ENCODE measurements at places on chromosomes 1 and 21.
A peak's percentile ranks its signal among the peaks of the same experiment; 100 is the strongest.

GRCh38 chr1:145877923-145878486, 7.7 kb downstream of the ANKRD35 start:
- DNase-seq = no peak

- no peak for DNase-seq
Measured at GRCh38 chr1:178540204-178540603, 27.3 kb downstream of the TEX35 start.

- DNase-seq = no peak
Measured at GRCh38 chr1:83857103-83857502, 141.8 kb downstream of the TTLL7 start.

DNA sequence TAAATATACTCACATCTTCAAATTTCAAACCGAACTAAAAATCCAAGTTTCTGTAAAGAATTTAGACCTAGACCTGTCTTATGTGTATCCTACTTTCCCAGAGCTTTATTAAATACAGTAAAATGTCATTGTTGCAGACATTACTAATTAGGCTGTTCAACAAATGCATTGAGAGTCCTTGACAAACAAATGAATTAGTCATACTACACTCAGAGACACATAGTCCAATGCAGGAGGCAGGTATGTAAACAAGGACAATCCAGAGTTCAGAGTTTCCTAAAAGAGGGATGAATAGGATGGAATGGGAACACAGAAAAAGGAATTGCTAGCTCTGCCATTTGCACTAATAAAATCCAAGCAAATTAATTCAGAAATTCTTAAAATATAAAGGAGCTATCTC, 1.6 kb upstream of the EGLN1 start:
- no peak for DNase-seq

DNA sequence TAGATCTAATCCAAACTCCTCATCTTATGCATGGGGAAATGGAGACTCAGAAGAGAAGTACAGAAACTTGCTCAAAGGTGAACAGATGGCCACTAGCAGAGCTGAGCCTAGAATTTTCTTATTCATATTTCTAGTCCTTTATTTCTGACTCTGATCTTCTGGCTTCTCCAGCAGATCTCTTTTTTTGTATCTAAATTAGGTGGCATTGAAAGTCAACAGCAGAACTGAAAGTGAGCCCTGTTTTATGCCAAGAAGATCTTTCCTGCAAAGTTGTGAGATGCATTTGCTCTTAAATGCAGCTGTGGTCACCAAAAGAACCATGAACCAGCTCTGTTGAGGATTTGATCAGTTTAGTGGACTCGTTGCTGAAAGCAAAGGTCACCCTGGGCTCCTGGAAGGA, 75.5 kb downstream of the KAZN start:
- DNase-seq = no peak

DNA sequence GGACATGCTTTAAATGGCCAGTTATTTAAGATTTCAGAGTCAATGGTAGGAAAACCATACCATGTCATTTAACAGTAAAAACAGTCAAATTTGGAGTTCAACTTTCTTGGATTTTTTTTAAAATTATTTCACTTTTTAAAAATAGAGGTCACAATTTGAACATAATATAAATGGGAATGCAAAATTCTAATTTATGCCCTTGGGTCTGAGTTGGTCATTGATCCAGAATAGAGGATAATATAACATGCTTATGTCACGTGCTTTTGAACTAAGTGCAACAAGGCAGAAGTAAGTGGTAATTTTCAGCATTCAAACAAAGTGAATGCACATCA, 113.1 kb upstream of the SLC35F3 start:
- no peak for DNase-seq

DNA sequence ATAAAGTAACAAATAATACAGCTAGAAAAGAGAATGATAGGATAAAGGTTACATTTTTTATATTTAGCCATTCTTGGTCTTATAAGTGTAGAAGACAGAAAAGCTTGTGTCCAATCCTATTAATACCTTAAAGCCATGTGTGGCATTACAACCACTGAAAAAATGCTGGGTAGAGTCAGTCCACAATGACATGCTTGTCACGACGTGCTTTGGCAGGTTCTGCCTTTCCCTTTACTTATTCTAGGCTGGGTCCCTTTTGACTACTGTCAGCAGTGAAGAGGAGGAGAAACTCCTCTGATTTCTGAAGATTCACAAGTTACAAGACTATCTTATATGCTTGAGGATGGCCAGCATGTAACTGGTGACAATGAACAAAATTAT, 14.6 kb upstream of the AIM2 start:
- DNase-seq = no peak

DNA sequence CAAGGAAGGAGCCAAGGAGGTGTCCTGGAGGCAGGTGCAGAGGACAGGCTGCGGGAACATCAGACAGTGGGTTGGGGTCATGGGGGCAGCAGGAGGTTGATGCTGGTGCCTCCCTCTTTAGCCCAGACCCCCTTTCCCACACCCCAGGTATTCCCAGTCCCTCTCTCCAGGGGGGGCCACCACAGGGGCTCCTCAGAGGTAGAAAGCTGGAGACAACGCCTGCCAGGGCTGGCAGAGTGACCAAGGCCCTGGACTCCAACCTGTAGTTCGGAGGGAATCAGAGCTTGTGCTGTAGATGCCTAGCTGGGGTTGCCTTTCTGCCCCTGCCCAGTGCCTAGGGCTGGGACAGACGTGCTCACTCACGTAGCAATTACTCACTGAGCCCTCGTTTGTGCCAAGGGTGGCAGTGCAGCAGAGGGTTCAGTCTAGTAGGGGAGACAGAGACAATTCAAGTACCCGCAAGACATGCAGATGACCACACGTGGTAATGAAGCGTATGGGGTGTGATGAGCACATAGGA, 148.2 kb downstream of the PTPRU start:
- DNase-seq = no peak

- no peak for DNase-seq
Measured at GRCh38 chr1:11495579-11495978, 16.6 kb downstream of the DISP3 start.

DNA sequence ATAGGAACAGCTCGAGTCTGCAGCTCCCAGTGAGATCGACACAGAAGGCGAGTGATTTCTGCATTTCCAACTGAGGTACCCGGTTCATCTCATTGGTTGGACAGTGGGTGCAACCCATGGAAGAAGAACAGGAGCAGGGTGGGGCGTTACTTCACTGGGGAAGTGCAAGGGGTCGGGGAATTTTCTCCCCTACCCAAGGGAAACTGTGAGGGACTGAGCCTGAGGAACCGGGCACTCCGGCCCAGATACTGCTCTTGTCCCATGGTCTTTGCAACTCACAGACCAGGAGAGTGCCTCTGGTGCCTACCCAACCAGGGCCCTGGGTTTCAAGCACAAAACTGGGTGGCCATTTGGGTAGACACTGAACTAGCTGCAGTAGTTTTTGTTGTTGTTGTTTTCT, 307.1 kb downstream of the AMY1C start:
- DNase-seq = no peak

GRCh38 chr1:47701741-47702515, 264.1 kb downstream of the FOXD2 start:
- DNase-seq = no peak

- DNase-seq = no peak
Measured at GRCh38 chr1:156074661-156075060, 7.6 kb downstream of the MEX3A start.

- no peak for DNase-seq
Measured at GRCh38 chr1:52706941-52707926, 9.1 kb upstream of the COA7 start.

DNA sequence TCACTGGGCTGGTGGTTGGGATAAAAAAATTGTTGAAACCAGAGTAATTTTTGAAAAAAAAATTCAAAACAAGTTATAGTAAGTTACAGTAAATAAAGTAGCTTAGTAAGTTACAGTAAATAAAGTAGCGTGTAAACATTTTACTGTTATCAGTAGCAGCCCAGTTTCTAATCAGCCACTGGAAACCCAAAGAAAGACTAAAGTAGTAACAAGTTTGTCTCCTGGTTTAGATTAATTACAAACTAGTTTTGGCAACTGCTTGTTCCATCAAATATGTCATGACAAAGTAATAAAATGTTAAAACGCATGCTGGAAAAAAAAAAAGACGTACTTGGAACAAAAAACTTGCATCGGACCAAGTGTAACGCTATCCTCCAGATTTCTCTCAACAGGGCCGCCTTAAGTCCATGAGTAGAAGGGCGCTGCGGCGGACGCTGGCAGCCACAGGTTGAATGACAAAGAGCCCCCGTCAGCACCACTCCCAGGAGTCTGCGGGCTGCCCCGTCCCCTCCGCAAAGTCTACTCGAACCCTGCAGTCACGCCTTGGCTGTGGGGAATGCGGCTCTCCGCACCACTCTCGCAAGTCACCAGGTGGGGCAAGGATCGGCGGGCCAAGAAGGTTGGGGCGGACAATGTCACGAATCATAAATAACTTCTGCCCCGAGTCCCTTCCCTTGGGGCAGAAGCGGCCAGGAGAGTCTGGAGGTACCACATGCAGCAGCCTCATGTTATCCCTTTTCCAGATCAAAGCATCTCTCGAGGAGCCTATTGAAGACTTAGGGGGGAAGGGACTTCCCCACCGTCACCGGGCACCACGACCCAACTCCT, 837 bp downstream of the SLC16A1 start:
- DNase-seq = peak; percentile 31

- DNase-seq = no peak
Measured at GRCh38 chr1:154170547-154171222, 15.8 kb upstream of the NUP210L start.

DNA sequence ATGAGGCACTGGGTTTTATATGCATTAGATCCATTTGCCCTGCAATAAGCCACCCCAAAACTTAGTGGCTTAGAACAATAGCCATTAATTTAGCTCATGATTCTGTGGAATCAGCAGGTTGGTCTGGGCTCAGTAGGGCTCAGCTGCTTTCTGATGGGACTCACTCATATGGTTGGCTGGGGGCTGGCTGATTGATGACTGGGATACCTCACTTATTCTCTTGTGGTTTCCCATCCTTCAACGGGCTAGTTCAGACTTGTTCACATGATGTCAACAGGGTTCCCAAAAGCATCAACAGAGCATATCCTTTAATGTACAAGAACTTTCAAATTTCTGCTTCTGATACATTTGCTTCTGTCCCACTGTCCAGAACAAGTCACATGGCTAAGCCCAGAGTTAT, 43.2 kb downstream of the DNM3 start:
- no peak for DNase-seq

DNA sequence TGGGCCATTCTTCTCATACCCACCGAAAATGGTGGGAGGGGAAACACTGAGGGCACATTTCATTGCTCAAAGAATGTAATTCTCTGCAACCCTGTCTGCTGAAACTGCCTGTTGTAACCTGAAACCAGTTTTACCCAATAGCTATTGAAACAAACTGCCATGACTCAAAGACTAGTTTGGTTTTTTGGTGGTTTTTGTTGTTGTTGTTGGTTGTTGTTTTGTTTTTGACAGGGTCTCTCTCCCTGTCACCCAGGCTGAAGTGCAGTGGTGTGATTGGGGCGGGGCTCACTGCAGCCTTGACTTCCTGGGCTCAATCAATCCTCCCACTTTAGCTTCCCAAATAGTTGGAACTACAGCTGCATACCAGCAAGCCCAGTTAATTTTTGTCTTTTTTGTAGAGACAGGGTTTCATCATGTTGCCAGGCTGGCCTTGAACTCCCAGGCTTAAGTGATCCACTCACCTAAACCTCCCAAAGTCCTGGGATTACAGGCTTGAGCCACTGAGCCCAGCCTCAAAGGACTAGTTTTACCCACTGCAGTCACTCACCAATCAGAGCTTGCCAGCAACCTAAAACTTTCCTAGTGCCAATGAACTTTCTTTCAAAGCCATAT, 2.1 kb upstream of the IPP start:
- no peak for DNase-seq

- DNase-seq = no peak
Measured at GRCh38 chr1:201282931-201283829, at the start of gene PKP1. PKP1 (plus strand) TSS chr1:201283506; CDS start chr1:201283703, 197 bp downstream.

DNA sequence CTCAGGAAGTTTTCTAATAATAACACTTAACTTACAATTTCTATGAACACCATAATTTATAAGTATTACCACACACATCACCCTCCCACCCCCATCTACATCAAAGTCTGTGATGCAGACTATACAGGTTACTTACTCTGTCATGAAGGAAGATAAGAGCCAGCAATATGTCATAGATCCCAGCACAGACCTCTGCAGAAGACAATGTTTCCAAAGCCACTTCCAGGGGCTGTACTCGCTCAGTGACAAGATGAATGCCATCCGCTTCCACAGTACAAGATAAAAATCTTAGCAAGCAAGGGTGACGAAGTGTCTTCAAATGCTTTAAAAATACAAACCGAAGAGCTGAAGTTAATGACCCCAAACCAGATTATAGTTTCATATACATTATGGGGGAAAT, 15.2 kb downstream of the SCYL3 start:
- no peak for DNase-seq

GRCh38 chr1:12326986-12327385, 97.2 kb downstream of the VPS13D start:
- no peak for DNase-seq

Data from GM12892 (cell line).